Activated CD8-positive, alpha-beta memory T cell treated with anti-CD3 and anti-CD28 coated beads, Interleukin-2, amount 50 U/mL, for 4 hours (primary cell): ENCODE measurements at places on chromosomes 6 and 20.
A peak's percentile ranks its signal among the peaks of the same experiment; 100 is the strongest.

DNA sequence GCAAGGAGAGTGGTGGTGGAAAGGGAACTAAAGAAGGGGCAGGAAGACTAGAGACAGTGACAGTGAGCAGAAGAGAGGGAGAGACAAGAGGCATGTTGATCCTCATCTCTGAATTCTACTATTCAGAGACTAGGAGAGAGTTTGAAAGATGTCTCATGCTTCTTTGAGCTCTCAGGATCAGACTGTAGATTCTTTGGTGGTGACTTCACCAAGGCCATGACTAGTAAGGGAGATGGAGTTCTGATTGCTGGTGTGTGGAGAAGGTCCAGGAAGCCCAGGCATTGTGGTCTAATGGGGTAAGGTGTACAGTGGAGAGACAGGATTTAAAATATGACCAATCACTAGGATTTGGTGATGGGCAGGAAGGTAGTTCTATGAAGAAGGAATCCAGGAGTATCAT, 713 bp downstream of the WFDC9 start:
- DNase-seq = no peak

GRCh38 chr20:56841346-56841908, 212.3 kb downstream of the TFAP2C start:
- DNase-seq = no peak

- DNase-seq = no peak
Measured at GRCh38 chr6:73964241-73964854, 268.3 kb downstream of the CD109 start.

- DNase-seq = no peak
Measured at GRCh38 chr6:113909224-113909856, 52.2 kb downstream of the MARCKS start.

GRCh38 chr6:169967687-169968086, 216.3 kb downstream of the ERMARD start:
- DNase-seq = no peak

DNA sequence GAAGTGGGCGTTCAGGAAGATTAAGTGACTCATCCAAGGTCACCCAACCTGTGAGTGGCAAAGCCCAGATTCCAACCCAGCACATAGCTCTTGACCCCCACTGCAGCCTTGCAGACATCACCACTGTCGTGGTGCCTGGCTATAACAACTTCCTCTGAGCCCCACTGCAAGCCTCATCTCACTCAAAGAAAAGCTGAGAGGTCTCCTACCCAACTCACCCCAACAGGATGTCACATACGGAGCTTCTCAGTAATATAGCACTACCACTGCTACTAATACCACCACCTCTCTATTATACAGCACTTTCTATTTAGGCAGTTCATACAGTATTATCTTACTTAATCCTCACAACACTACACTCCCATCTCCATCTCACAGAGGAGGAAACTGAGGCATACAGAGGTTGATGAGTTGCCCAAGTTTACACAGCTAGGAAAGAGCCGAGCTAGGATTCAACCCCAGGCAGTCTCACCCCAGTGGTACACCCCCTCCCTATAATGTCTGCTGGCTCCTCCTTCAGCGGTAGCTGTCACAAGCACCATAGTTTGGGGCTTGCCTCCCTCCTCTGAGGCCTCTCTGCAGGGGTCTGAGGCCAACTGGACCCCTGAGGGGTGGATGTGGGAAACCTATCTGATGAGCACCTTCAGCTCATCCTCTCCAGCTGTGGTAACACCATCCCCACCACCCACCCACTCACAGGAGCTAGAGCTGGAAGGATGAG, 19.5 kb downstream of the TFEB start:
- no peak for DNase-seq

- no peak for DNase-seq
Measured at GRCh38 chr6:160088069-160088783, 33.4 kb upstream of the SLC22A1 start.

GRCh38 chr6:56803594-56803993, 151.3 kb upstream of the BEND6 start:
- no peak for DNase-seq

GRCh38 chr6:162532283-162533008, 195.1 kb downstream of the PRKN start:
- no peak for DNase-seq

- DNase-seq = no peak
Measured at GRCh38 chr6:167119670-167120582, 3.0 kb upstream of the CCR6 start.

GRCh38 chr6:37029249-37029971, 24.0 kb downstream of the FGD2 start:
- peak; percentile 50 for DNase-seq

DNA sequence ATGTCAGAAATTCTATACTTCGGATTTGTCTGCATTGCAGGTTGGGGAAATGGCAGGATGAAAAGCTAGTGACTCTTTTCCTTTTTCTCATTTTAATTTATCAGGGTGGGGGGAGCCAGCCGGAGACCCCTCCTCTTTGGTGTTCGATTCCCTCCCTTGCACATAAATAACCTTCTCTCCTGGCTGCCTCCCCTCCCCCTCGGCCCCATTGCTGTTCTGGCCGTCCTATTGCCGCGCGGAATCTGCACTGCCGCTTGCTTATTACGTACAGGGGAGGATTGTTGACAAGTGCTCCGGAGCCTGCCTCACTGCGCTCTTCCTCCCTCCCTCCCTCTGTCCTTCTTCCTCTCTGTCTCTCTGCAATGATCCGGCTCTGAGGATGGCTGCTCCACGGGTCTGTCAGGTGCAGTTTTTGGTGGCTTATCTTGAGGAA, 154.7 kb downstream of the JARID2 start:
- no peak for DNase-seq

- DNase-seq = no peak
Measured at GRCh38 chr20:39132511-39132910, 170.4 kb downstream of the DHX35 start.

GRCh38 chr20:42192321-42192720, 574.1 kb upstream of the CHD6 start:
- no peak for DNase-seq

DNA sequence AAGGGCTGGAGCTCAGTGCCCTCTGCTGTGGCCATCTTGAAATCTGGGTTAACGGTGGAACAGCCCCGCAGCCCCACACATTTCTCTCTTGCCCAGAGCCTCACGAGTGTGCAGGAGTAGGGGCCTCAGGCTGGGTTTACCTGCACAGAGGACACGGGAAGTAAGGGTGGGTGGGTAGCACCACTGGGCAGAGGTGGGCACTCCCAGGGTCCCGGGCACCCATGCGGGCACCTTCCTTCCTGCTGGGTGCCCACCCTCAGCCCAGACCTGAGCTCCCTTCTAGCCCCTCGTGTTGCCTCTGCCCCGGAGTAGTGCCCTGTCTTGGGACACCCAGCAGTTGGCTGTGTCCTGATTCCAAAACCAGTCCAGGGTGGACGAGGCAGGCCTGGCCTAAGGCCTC, 11.2 kb downstream of the COL9A3 start:
- no peak for DNase-seq
